ENCODE measurements at places on chromosomes 2 and 18.

DNA sequence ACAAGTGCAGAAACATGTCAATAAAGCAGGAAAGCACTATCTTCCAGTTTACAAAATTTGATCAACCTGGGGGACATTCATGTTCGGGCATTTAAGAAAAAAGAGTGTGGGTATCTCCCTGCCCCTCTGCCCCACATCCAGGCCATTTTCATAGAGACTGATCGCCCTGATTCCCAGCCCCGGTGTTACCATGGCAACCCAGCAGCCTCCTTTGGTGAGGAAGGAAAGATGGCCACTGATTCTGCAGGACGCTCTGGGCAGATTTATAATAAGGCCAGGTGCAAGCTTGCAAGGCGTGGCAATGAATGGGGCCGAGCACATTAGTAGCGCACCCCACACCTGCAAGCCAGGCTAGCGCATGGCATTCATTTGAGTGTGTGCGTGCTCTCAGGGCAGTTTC, 36.7 kb upstream of the ARL4C start:
- no peak for DNase-seq

- DNase-seq = no peak
Observed at GRCh38 chr2:48213646-48214045, 307.3 kb upstream of the FBXO11 start.

- no peak for DNase-seq
Observed at GRCh38 chr2:43070676-43071502, 155.5 kb downstream of the ZFP36L2 start.

DNA sequence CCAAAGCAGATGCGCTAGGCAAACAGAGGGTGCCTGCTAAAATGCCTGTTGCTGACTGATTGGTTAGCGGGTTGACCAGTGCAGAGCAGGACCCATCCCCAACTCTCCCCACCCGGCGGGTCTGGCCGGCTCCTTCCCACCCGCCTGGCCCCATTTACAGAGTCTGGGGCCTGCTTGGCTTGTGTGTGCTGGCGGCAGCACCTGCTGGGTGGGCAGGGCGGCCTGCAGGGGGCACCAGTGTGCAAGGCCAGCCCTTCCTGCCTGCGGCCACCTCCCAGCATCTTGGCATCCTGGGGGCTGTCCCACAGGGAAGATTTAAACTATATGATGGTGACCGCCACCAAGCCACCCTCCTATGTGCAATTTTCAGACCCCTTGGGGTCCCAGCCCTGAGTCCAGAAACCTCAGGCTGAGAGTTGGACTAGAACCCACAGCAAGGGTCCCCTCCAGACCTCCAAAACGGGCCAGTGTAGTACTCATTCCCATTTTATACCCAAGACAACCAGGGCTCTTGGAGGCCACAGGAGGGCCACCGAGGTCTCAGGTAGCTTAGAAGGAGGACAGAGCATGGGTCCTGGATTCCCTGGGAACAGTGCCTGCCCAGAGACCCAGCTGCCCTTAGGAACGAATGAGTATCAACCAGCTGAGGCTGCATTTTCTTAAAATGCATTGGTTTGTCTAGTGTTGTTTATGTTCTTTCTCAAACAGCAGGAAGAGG, 173.6 kb downstream of the SMAD7 start:
- DNase-seq = no peak

- no peak for DNase-seq
Observed at GRCh38 chr2:210599476-210599875, 43.1 kb downstream of the CPS1 start.

- no peak for DNase-seq
Observed at GRCh38 chr2:176163672-176164056, 6.6 kb downstream of the HOXD3 start.

DNA sequence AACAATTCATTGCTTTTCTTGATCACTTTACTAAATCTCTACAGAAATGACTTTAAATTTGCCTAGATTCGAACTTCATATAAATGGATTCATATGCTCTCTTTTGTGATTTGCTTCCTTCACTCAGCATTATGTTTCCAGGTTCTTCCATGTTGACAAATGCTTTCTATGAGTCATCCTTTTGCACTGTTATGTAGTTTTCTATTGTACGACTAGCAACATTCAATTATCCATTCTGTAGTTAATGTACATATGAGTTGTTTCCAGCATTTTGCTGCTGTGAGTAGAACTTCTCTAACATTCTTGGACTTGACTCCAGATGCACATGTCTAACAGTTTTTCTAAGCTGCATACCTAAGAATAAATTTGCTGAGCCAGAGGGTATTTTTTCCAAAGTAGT, 66.5 kb upstream of the NEUROD1 start:
- no peak for DNase-seq

GRCh38 chr2:46471019-46471583, 8.3 kb upstream of the TMEM247 start:
- DNase-seq = no peak

DNA sequence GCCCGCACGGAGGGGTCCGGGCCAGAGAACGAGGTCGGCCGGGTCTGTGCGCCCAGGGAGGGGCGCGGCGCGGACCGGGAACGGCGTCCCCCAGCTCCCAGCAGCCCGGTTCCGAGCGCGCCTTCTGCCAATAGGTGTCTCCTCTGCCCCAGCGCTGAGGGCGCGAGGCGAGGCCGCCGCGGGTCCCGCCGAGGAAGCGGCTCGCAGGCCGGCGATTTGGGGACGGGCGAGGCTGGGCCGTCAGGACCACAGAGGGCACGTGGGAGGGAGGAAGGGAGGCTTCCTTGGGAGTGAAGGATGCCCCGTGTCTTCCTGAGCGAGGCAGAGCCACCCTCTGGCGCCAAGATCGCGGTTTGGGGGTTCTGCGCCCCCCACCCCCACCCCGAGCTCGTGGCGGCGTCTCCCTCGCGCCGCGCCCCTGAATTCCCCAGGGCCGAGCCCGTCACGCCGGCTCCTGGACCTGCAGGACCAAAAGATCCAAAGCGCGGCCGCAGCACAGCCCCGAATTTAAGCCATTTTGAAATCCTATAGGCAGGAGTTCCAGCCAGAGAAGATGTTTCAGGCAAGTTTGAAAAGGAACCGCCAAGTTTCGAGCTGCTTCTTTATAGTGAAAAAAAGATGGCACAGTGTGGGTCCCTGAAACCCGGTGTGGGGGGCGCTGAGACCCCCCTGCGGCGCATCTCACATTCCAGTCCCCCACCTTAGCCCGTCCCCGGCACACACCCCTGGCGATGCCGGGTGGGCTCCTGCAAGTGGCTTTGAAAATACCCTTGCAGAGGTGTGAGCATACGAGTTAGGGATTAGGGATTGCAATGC, 909 bp downstream of the NFATC1 start:
- no peak for DNase-seq

GRCh38 chr2:191049728-191050639, 36.0 kb upstream of the STAT1 start:
- peak; percentile 56 for DNase-seq

DNA sequence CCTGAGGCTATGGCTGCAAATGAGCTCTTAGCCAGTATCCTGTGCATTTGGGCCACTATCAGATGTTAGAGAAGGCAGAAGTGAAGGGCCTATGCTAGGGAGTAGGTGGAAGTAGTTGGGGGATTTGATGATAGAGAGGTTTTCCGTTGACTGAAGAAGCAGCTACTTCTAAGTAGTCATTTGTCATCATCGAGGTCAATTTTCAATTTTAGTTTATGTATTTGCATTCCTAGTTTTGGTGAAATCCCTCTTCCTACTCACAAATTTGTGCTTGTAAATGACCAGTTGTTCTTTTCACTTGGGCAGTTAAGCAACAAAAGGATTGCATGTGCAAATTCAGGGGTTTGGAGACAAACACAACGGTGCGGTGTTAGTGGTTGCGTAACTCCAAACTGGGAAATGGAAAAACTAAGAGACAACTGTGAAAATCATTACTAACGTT, 48.5 kb upstream of the PELI1 start:
- DNase-seq = no peak

GRCh38 chr2:238169708-238170251, 11.0 kb downstream of the ERFE start:
- DNase-seq = peak; percentile 81

GRCh38 chr18:46411867-46412690, 244.9 kb downstream of the LOXHD1 start:
- no peak for DNase-seq

- DNase-seq = no peak
Observed at GRCh38 chr18:78679613-78680260, 299.9 kb upstream of the SALL3 start.

- DNase-seq = no peak
Observed at GRCh38 chr2:213079756-213080155, 71.7 kb downstream of the IKZF2 start.

DNA sequence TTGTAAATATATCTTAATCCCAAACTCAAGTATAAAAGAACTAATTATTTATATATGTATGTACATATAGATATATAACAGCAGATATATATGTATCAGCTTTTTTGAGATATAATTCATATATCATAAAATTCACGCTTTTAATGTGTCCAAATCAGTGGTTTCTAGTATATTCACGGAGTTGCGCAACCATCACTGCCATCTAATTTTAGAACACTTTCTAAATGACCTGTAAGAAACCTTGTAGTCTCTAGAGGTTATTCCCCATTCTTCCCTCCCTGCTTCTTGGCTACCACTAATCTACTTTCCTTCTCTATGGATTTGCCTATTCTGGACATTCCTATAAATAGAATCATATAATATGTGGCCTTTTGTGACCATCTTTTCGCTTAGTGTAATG, 163.5 kb upstream of the TCF4 start:
- no peak for DNase-seq

GRCh38 chr2:74278176-74278575, 65.0 kb downstream of the SLC4A5 start:
- DNase-seq = no peak

DNA sequence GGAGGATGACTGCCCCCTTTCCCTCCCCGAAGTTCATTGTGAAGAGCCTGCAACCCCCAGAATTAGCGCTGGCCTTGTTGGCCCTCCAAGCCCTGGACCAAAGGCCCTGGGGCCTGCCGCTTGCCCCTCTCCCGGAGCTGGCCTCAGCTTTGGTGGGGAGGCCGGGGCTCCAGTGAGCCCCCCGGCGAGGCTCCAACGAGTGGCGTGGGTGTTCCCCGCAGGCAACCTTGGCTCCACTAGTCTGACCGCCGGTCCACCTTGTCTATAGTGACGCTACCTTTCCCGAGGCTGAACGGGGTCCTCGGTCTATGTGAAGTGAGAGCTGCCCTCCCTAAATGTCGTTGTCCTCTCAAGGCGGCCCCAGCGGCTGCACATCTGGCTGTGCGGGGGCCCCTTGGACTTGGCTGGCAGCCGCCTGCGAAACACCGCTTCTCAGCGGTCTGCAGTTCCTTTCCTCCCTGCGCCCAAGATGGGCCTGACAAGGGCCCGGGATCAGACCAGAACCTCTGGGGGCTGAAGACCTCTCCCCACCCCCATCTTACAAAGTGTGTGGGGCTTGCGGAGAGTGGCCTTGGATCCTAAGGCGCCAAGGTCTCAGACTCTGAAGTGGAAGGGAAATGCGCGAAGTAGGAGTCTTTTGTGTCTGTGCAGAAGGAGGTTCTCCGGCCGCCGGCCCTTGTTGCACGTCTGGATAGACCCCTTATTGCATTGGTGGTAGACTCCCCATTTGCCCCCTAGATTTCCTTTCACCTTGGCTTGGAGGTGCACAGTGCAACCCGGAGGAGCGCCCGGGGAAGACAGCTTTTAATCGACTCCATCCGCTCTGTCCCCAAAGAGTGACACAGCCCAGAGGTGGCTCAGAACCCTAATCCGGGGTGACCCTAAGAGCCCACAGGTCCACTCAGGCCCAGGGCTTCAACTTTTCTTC, 3.9 kb upstream of the HOXD10 start:
- no peak for DNase-seq

- DNase-seq = no peak
Observed at GRCh38 chr18:62769216-62769615, 53.9 kb downstream of the PHLPP1 start.

DNA sequence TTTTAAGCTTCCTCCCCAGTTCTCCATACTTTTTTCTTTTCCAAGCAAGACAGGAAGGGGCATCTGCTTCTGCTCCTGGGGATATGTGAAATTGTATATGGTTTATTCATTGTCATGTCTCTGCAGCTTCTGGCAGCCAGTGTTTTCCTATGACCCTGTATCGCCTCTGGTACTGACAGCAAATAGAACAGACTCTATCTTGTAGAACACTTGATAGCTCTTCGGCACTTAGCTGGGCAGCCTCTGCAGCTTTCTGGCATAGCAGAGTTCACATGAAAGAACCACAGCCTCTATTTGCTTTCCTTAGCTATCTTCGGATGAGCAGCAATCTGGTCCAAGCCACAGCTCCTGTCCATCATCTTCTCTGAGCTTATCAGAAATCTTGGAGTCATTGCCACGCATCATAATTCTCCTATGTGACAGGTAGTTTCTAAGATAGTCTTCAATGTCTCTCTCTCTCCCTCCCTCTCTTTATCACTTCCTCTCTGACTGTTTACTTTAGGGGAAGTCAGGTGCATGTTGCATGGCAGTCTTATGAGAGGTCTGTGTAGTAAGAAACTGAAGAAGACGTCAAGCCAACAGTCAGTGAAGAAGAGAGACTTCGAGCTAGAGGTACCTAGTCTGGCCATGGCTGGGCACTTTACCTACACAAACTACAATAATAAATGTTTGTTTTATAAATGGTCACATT, 627.7 kb upstream of the CDH2 start:
- no peak for DNase-seq

DNA sequence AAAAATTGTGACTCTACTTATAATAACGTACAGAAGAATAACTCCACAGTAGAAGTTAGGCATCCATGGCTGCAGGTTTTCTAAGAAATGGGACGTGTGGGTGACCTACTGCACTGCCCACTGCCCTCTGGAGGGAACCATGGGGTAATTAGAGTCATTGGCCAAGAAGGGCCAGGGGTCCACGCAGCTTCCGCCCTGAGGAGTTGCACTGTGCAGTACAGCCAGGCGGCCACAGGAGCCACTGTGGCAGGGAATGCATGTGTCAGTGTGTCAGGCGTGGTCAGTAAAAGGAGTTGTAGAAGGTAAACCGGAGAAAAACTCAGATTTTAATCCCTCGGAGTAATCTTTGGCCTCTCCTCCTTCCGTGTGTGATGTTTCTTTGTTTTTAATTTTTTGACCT, 24.8 kb downstream of the NCK2 start:
- no peak for DNase-seq

GRCh38 chr2:36489281-36489680, 108.7 kb downstream of the FEZ2 start:
- no peak for DNase-seq

- no peak for DNase-seq
Observed at GRCh38 chr2:138500592-138501424, 762 bp upstream of the SPOPL start.

DNA sequence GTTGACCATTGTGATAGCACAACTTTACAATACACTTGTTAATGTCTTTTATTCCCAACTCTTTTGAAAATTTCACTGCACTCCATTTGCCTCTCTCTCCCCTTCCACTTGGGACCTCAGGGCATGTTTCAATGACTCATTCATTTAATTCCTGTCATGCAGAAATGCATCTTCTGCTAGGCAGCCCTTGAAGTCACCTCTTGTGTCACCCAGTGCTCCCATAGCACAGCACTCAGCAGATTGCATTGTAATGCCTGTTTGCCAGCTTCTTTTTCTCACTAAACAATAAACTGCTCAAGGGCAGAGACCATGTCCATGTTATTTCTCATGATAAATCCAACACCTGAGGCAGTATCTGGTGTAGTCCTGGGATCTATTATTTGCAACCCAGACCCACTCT, 85.9 kb upstream of the ACSL3 start:
- no peak for DNase-seq

Measured in AG09319 (cell line).